ENCODE measurements at places on chromosomes 3 and 15.

- no peak for DNase-seq
Measured at GRCh38 chr3:193941486-193941885, 194.5 kb upstream of the HES1 start.

DNA sequence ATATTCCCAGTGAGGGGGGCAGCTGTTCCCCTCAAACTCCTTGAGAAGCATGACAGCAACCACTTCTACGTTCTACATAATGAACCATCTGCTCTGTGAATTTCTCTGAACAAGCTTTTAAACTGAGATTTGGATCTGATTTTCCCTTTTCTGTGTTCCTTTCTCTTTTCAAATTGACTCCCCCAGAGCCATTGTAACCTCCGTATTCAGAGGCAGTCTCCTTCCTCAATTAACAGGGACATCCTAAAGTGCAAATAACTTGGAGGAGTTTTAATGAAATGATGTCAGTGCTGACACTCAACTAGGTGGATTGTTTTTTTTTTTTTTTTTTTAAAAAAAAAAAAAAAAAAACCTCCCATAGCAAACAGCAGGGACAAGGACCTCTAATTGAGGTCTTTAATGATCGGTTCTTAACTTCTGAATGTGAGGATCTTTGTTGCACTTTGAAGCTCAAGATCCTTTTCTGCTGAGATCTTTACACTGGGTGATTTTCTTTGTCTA, 48.8 kb downstream of the ADAMTS9 start:
- DNase-seq: no peak

GRCh38 chr3:52225452-52226228, at the start of gene TLR9:
Gene TLR9 (minus strand): TSS chr3:52225645. CDS start chr3:52225529, 116 bp downstream.
- no peak for DNase-seq

- DNase-seq: no peak
Measured at GRCh38 chr3:46395766-46396530, 10.9 kb downstream of the CCR5AS start.

DNA sequence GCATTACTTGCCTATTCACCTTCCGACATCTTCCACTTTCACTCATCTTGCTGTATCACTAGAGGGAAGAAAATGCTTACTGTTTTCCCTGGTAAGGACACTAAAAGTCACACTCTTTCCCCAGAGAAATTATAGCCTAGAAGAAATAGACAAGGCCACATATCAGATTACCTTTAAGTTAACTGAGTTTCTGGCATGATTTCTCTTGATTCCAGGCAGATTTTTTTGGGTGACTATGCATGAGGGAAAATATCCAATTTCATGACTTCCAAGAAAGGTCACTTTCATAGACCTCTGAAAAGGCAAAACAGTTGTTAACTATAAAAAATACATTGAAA, 30.3 kb downstream of the TCF12 start:
- DNase-seq: no peak

DNA sequence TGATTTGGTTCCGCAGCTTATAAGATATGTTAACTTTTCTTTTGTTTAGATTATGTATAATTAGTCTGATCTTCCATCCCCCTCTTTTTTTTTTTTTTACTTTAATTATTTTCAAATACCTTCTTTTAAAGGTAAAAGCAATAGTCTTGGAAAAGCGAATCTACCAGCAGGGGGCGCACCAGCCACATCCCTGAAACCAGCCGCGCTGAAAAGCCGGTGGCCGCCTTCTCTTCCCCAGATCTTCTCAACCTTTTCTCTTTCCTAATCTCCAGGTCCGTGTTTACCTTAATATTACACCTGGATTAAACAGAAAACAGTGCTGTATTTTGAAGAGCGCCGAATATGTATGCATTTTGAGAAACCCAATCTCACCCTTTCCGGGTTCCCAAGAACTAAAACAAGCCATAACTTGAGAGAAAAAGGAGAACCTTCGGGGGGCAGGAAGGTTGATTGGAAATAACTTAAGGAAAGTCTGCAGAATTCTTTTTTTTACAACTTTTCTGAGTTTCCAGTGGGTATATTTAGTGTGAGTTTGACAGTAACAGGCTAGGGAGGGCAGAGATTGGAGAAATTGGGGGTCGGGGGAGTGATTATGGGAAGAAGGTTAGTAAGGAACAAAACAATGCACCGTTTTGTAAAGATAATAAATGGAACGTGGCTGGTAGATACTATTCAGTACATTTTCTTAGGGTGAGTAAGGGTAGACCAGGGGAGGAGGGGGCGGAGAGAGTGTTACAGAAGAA, 2.0 kb upstream of the SOX2 start:
- DNase-seq: no peak

DNA sequence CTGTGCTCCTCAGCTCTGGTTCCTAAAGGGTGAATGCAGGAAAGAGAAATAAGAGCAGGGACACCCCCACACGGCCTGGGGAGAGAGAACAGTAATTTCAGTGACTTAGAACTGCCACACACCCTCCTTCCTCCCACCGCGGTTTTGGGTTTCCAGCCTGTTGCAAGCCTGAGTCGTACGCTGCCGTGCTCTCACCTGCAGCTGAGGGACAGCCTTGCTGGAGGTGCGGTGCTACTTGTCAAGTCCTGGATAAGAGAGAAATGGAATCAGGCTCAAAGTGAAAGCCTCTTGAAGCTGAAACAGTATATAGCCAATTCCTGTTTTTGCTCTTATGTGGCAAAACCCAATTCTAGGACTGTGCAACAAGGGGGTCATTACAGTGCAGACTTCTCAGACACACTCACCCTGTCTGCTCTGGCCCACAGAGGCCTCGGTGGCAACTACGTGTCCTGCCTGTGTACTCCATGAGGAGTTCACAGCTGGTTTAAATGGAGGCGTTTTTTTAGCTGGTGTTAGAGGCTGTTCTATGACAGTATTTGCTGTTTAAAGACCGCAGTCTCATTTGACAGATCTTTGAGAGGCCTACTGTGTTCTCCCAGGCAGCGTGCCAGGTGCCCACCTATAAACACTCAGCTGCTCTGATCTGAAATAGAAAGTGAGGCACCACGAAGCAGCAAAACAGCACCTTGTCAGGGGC, 42.9 kb downstream of the TBC1D2B start:
- DNase-seq: no peak

- DNase-seq: no peak
Measured at GRCh38 chr15:74041311-74041756, 41.0 kb downstream of the GOLGA6A start.

- no peak for DNase-seq
Measured at GRCh38 chr3:174532776-174533175, 326.4 kb upstream of the NAALADL2 start.

GRCh38 chr3:51340013-51340829, 44.9 kb upstream of the MANF start:
- DNase-seq: peak; percentile 55

DNA sequence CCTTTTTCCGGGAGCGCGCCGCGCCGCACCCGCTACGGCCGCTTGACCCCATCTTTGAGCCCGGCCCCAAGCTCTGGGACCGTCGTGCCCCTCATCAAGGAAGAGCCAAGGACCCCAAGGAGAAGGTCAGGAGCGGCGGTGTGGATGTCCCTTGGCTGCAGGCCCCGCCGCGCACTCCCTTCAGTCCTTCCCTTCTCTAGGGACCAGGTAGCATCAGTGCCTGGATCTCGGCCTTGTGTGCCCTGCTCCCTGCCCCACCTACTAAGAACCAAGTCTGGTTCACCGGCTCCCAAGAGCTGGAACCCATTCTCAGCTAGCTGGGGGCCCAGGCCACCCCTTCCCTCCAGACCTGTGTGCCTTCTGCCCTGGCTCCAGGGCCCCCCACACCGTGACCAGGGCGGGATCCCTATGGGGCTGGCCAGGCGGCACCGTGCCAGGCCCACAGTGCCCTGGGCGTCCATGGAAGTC, 69.3 kb upstream of the CGNL1 start:
- no peak for DNase-seq
